ENCODE measurements at places on chromosomes 4 and X.

- no peak for DNase-seq
Observed at GRCh38 chr4:125390126-125390525, 75.4 kb downstream of the FAT4 start.

GRCh38 chr4:105277702-105278101, 131.0 kb downstream of the TET2 start:
- DNase-seq, result no peak

DNA sequence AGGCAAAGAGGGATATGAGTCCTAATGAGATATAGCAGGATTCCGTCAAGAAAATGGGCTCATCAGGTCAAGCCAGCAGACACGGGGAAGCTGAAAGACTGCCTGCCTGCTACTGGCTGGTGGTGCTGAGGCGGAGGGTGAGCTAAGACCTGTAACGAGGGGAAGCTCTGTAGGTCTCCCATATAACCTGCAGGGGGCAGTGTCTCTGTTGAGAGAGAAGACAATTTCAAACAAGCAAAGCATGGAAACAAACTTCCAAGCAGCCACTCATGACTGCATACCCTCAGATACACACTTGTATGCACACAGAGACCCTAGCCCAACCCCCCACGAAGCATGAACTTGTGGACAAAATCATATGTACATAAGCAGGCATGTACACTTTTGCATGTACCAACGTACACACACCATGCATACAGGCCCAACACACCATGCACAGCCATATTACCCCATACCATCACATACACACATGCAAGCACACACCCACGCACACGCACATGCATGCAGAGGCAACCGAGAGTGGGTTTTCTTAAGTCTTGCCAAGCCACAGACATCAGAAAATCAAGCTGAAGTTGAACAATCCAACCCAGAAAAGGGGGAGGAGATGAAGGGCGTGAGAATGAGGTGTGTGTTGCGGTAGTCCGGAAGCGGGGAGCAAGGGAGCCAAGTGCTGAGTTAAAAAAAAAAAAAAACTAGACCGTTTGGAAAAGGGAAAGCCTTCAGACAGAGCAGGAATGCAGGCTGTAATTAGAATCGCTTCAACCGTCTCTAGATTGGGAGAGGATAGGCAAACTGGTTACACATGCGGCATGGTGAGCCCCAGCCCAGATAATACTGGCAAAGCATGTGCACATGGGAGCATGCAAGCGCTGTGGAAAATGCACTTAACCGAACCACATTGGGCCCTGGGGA, 71.0 kb downstream of the PJA1 start:
- DNase-seq, result no peak

DNA sequence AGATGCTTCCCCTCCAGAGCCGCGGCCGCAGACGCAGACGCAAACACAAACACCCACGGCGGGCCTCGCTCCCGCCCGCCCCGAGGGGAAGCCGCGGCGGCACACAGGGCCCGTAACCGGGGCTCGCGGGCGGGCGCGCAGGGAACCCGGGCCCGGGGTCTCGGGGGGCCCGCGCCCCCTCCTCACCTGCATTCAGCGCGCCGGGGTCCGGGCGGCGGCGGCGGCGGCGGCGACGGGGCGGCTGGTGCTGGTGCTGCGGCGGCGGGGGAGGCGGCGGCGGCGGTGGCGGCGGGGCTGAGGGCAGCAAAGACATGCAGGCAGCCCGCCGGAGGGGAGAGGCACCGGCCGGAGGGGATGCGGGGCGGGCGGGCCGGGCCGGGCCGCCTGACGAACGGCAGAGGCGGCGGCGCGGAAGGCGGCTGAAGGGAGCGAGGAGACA, 255 bp upstream of the CNOT6L start:
- DNase-seq, result peak; percentile 58

GRCh38 chr4:28675582-28675981, 1814.9 kb downstream of the STIM2 start:
- DNase-seq, result no peak

DNA sequence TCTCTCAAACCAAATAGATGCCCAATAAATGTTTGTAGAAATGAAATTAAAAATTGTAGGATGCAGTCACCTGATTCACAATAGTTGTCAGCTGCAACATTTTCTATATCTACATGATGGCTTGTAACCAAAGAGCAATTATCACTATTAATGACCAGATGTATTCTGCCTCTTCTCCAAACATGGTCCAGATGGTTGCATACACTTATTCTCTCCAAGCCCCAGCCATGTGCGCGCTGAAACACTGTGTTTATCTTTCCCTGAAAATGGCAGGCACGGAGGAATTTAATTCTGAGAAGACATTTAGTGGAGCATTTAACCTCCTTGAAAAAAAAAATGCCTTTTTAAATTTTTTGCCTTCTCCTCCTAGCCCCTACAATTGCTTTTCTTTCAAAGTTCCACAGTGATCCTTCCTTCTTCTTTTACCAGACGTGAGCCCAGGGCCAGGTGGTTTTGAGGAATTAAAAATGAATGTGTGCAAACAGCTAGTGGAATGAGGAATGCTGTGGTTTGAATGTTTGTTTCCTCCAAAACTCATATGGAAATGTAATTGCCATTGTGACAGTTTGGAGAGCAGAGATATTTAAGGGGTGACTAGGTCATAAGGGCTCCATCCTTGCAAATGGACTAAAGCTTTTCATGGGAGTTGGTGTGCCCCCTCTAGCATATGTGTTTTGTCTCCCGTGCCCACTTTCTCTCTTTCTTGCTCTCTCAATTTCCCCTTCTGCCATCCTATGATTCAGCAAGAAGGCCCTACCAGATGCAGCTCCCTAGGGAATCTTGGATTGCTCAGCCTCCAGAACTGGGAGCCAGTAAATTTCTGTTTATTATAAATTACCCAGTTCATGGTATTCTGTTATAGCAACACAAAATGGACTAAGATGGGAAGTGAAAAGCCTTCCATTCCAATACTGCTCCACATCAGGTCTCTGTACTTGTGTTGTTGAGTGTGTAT, 136.0 kb downstream of the GABRB1 start:
- no peak for DNase-seq

GRCh38 chr4:41989994-41990364, 351 bp upstream of the SLC30A9 start:
- DNase-seq, result no peak

GRCh38 chr4:179182741-179183140, 1740.5 kb upstream of the AGA start:
- no peak for DNase-seq

DNA sequence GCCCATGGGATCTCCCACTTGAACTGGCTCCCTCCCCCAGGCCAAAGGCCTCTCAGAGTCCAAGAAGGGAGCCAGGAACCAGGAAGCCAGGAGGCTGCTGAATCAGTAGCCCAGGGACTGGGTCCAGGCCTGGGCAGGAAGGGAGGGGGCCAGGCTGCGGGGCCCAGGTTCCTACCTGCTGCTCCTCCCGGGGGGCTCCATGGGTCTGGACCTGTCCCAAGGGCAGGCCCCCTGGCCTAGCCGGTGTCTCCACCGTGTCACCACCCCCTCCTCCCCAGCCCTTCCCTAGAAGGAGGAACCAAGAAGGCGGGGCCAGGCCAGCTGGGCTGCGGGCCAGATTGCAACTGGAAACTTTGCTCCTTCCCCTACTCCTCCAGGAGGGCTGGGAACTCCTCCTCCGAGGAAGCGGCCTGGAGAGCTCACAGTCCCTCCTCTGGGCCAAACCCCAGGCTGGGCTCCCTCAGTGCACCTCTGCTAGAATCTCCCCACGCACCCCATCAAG, at the start of gene IQSEC2:
IQSEC2 (minus strand) TSS at position 264 of the 502 bp plus-strand sequence.
- DNase-seq, result no peak

DNA sequence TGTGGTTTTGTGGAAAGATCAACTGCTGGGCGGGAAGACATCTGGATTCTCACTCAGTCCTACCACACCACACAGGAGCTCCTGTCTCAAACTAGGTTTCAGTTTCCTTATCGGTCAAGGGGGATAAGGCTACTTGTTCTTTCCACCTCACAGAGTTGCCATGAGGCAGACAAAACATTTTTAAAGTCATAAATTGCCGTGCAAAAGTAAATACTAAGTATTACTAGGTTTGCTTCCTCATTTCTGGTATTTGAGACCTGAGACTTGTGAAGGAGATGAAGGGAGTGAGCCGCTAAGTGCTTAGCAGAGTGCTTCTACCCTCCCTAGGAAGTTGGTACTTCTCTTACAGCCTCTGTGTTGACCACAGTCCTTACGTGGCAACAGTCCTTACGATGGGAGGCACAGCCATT, 1.5 kb downstream of the LAP3 start:
- DNase-seq, result no peak

Measured in activated CD8-positive, alpha-beta memory T cell treated with anti-CD3 and anti-CD28 coated beads for 1 hour (primary cell).